ENCODE measurements at places on chromosomes 3 and 15.
A peak's percentile ranks its signal among the peaks of the same experiment; 100 is the strongest.

DNA sequence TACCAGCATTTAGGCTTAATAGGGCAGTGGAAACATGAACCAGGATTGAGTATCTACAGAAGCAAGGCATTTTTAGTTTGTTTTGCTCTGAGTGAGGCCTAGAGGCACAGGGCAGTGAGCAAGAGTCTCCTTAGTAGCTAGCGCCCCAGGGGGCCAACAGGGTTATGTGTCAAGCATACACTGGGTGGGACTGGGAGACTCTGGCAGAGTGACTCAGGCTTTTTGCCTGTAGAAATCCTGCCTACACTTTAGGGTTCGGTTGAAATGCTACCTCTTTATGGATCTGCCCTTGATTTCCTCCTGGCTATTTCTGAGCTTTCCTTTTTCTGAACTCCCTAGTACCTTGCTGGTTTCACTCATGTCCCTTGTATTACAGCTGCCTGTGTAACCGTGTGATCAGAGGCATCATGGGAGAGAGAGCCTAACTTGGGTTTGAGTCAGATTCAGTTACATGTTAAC, 72.2 kb downstream of the TOP2B start:
- no peak for DNase-seq

GRCh38 chr3:186754006-186754405, 29.4 kb upstream of the EIF4A2 start:
- no peak for DNase-seq

GRCh38 chr3:98341758-98342157, 11.9 kb upstream of the OR5K4 start:
- DNase-seq = no peak

DNA sequence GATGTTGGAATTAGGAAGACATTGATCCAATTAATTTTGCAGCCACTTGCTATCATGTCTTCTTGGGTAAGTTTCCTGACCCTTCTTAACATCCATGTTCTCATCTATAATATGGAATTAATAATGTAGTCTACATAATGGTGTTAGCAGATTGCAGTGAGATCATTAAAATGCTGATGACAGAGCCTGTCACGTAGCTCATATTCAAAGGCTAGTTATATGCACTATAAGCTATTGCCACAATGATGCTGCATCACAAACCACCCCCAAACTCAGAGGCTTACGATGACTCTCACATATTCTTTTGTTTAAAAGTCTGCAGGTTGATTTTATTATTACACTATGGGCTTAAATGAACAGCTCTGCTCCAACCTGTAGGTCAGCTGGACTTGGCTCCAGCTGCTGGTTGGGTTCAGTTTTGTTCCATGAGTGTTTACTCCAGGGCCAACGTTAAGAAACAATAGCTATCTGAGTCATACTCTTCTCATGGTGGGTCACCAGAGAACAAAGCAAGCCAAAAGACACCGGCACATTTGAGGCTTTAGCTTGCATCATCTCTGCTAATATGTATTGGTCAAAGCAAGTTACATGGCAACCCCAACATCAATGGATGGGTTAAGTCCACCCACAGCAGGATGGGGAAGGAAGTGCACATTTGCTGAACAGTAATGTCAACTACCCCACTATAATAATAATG, 250.0 kb upstream of the SLCO3A1 start:
- DNase-seq = no peak

DNA sequence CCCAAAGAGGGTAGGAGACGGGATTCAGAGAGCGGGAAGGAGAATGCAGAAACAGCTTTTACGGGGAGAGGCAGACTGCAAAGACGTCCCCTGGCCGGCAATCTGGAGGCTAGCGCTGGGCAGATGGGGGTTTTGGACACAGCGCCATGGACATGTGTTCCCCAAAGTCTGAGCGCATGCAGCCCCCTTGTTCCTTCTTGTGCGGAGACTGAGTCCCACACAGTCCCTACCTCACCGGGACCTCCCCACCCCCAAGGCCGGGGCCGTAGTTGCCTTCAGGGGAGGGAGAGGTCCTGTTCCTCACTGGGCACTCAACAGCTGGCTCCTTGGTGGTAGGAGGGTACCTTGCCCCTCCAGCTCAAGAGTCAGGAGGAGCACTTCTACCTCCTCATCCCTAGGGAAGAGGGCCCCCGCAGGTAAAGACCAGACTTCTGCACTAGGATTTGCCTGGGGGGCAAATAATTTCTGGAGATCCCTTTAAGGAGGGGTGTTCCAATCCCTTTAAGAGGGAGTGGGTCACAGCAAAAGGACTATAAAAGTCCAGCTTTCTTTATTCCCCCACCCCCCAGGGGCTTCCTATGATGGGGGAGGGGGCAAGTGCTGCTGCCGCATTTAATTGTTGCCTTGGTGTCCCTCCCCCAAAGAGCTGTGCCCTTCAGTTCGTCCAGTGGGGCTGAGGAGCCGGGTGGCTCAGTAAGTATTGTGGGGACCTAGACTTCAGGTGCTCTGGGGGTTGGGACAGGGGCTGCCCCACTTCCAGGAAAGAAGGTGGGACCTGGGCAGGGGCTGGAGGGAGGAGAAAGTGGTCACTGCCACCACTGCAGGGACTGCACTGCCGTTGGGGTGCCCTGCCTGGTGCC, 3.6 kb upstream of the BAHD1 start:
- no peak for DNase-seq

GRCh38 chr3:98690876-98691275, 72.3 kb upstream of the ST3GAL6 start:
- no peak for DNase-seq

GRCh38 chr15:48603123-48603500, 42.4 kb downstream of the FBN1 start:
- no peak for DNase-seq

DNA sequence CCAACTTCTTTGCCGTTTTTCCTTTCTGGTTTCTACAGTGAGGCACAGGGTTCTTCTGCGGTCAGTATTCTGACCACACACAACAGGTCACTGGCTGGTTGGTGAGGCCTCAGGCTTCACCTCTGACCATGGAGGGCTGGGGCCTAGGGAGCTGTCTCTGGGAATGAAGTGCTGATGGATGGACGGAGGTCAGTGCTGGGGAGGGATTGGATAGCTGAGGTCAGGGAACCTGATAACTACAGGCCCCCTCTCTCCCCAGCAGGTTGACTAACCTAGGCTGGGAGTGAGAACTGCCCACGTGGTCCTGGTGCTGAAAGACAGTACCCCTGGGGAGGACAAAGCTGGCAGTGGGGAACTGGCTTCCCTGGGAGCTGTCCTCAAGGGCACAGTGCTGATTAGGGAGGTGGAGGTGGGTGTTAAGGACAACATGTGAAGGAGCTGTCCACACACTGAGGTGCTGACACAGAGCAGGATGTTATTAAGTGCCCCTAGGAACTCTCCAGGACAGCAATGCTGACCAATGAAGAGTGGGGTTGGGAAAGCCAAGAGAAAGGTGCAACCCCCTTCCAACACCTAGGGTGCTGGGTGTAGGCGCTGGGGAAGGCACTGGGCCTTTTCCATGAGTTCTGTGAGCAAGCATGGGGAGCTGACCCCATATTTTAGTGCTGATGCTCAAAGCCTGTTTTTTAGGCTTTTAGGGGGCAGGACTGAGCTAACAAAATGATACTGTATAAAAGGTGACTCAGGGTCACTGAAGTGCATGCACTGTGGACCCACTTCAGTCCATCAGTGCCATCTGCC, 45.2 kb downstream of the ATP2B2 start:
- peak; percentile 98 for DNase-seq

- peak; percentile 33 for DNase-seq
Observed at GRCh38 chr3:122577409-122578031, at the start of gene PARP15. Gene PARP15 (plus strand): TSS chr3:122577650. CDS start chr3:122577668, 18 bp downstream.

GRCh38 chr3:49529567-49529966, 24.7 kb upstream of the BSN start:
- DNase-seq = no peak

GRCh38 chr15:34116620-34117019, 14.7 kb downstream of the PGBD4 start:
- no peak for DNase-seq

- no peak for DNase-seq
Observed at GRCh38 chr3:59796456-59796855, 746.6 kb upstream of the CFAP20DC start.

GRCh38 chr3:20552605-20553275, 366.7 kb upstream of the SGO1 start:
- DNase-seq = no peak

GRCh38 chr3:78754066-78754743, 1013.6 kb downstream of the ROBO1 start:
- no peak for DNase-seq

DNA sequence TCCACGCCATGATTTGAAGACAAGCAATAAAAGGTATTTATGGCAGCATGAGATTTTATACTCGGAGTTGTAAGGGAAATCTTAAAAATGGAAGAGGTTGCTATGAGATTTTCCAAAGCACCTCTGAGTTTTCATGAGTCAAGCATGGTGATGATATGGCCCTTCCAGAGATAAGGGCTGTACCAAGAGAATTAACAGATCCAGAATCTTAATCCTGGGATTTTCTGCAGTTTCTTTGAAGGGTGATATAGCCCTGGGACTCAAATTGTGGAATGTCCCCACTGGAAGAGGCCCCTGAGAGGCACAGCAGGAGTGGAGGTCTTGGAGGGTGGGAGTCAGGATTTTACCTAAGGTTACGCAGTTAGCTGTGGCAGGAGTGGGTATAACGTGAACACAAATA, 243.3 kb downstream of the ZNF621 start:
- DNase-seq = no peak

DNA sequence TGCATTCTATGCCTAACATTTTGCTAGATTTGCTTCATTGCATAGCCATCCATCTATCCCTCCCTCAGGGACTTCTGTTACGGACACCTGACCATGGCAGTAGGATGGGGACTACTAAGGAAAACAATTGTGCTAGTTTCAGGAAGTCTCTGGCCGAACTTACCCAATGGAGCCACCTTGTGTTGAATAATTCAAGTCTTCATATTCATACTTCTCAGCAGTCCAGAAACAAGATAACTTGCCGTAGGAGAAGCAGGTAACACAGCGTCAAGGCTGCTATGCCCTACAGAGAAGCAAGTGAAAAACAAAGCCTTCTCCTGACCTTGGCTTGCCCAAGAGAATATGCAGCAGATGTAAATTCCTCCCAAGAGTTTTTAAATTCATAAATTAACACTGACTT, 685.3 kb downstream of the GRM7 start:
- DNase-seq = no peak

DNA sequence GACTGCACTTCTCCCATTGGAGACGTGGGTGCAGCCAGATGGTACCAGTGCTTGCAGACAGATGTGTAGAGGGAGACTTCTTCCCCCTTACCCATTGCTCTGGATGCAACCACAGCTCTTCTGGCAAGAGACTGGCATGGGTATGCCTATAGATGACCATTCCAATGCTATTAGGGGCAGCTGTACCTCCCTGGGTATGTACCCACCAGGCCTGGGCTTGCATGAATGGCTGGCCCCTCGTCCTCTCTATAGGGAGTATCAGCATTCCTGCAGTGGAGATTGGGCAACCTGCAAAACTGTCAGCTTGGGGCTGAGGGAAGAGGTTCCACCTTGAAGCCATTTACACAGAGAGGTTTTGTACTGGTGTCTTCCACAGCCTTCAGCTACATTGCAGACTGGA, 57.6 kb upstream of the FXR1 start:
- no peak for DNase-seq

GRCh38 chr15:26674467-26674866, 98.4 kb downstream of the GABRB3 start:
- DNase-seq = no peak

DNA sequence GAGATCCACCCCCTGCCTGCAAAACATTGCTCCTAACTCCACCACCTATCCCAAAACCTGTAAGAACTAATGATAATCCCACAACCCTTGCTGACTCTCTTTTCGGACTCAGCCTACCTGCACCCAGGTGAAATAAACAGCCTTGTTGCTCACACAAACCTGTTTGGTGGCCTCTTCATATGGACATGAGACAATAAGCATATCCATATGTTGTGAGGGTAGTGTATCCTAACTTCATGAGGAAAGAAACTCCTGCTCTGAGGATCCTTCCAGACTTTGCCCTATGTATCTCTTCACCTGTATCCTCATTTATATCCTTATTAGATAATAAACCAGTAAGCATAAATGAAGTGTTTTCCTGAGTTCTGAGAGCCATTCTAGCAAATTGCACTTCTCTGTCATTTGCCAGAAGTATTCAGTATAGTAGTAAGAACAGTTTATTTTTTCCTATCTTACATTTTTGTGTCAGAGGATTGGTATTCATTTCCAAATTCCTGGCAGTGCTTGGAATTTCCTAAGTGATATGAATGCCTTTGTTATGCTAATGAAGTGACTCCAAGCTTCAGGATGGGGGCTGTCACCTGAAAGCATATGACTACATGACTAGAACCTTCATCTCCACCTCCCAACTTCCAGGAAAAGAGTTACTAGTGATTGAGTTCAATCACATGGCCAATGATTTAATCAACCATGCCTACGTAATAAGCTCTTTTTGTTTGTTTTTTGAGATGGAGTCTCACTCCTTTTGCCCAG, 30.2 kb downstream of the TTBK2 start:
- DNase-seq = peak; percentile 37

GRCh38 chr3:74139648-74140047, 474.8 kb downstream of the CNTN3 start:
- DNase-seq = peak; percentile 28

DNA sequence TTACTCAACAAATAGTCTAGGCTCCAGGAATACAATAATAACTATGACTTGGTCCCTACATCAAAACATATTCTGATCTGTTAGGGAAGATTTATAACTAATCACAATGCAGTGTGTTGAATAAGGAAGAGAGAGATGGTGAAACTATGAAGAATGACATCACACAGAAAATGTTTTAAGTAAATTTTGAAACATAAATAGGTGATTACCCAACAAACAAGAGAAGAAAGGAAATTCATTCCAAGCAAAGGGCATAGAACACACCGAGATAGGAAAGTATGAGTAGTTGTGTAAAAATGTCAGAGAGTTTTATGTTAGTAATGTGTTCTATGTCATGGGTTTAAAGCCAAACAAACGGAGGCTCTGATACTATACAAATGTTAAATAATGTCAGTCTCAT, 13.4 kb downstream of the SEC62 start:
- DNase-seq = no peak

DNA sequence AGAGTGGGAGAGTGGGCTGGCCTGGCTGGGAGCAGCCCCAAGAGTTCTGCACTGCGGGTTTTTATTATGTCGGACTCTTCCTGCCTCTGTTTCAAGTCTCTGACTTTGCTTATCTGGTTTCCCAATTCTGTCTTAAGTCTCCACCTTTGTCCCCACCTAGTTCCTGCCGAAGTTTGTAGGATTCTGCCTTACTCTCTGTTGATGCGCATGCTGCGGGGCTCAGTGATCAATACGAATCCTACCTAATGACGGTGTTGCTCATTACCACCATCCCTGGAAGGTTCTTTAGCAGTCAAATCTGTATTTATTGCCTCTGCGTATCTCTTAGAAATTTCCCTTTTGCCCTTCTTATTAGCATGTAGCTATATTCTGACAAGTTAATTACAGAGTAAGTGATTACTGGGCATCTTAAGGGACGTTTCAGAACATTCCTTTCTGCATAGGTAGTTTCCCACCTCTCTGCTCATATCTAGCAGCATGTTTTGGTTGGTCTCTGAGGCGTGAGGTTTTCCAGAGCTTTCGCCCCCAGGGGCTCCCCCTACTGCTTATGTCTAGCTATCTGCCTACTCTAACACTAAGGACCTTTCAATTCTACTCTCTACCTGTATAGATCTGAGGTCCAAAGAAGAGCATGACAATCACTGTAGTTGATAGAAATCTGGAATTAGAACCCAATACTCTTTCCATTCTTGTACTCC, 236.0 kb upstream of the EIF1B start:
- peak; percentile 48 for DNase-seq

GRCh38 chr3:59480486-59480995, 430.7 kb upstream of the CFAP20DC start:
- DNase-seq = no peak

GRCh38 chr15:63611177-63611576, 14.0 kb downstream of the FBXL22 start:
- DNase-seq = no peak

Measured in iPS-NIHi11 (cell line).